Psoas muscle (tissue), 8 donors: ENCODE measurements at places on chromosomes 11 and 22. TPM values are rescaled to one million over a fixed set of nuclear protein-coding genes. Genes with fewer than 3 reads are reported as not detected.
A peak's percentile ranks its signal among the peaks of the same experiment; 100 is the strongest.

- no peak for DNase-seq
These were observed 879.0 kb upstream of the CCDC90B start for GRCh38 chr11:84165139-84165538.

DNA sequence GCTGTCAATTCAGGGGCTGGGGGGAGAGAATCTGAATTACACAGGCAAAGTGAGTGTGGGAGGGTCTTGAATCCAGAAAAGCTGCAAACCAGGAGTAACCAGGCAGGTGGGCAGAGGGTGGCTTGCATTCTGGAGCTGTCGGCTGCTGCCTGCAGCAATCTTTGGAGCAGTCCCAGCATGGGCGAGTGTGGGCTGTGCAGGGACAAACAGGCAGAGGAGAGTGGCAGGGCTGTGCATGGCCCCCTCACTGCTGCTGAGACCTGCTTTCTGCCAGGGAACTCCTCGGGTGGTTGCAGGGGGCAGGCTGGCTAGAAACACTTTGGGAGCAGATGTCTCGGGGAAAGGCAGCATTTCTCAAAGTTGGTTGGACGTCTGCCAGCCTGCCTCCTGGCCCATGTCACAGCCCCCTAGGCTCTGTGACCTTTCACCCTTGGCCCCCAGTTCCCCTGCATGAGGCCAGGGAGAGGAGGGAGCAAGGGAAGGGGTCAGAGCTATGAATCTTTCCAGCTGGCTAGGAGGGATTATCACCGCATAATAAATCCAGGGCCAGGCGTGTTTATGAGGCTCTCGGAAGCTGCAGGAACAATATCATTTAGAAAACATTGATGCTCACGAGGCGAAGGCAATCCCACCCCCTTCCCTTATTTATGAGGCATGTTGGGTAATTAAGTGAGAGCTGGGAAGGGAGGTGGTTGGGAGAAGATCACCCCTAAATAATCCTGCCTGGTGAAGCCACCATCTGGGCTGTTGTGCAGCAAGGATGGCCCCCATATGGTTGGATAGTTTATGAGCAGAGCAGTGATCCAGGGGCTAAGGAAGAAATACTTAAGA lies 212.3 kb upstream of the NCAM1 start:
- DNase-seq = no peak

DNA sequence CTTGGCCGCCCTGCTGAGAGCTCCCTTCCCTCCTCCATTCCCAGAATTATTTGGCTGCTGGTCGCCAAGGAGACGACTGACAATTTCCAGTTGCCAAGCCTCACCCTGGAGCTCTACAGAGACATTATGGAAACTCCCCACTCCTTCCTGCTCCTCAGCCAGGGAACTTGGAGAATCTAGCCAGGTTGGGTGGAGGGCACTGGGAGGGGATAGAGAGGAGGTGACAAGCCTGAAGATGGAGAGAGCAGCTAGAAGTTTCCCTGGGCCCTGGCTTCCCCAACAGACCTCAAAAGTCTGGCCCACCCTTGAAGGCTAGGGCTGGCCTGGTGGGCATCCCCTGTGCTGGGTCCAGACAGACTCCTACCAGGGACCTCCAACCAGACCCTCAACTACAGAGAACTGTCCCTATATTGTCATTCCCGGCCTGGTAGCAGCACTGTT lies 6.7 kb upstream of the VSIG10L2 start:
- DNase-seq = no peak

DNA sequence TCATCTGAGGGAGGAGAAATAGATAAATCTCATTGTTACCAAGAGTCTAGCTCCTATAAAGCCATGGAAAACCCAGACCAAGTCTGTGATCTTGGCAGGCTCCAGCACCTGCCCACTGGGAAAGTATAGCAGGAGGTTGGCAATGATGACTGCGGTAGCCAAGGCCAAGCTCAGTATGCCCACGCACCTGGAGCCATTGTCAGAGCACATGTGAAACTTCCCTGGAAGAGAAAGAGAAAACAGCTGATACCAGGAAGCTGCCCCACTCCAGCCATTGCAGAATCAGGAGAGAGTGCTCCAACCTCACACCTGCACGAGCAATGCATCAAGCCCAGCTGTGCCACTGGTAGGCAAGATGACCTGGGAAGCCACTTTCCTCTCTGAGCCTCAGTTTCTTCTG lies 62.2 kb upstream of the HEPHL1 start:
- DNase-seq = no peak

- no peak for DNase-seq
These were observed 71.8 kb downstream of the TSPAN18 start for GRCh38 chr11:44798607-44798972.

- DNase-seq = peak; percentile 57
These were observed 11.1 kb downstream of the NAV2 start for GRCh38 chr11:19723572-19724342.

DNA sequence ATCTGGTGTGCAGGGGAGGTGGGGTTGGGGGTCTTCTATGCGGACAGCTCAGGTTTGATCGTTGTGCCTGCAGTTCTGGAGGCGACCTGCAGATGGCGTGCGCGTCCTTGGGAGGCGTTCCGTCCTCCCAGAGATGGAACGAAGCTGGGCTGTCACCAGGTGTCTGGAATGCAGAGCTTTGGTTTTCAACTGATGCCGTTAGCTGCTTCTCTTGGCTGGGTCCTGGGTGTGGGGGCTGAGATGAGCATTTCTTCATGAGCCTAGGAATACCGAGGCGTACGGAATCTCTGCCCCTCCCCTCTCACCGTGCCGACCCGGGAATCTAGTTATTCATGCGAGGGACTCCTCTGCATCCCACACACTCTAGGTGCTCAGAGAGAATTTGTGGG lies 98.6 kb downstream of the CEP164 start:
- peak; percentile 62 for DNase-seq

- no peak for DNase-seq
These were observed 4.0 kb upstream of the SLC43A3 start for GRCh38 chr11:57430952-57431351.

DNA sequence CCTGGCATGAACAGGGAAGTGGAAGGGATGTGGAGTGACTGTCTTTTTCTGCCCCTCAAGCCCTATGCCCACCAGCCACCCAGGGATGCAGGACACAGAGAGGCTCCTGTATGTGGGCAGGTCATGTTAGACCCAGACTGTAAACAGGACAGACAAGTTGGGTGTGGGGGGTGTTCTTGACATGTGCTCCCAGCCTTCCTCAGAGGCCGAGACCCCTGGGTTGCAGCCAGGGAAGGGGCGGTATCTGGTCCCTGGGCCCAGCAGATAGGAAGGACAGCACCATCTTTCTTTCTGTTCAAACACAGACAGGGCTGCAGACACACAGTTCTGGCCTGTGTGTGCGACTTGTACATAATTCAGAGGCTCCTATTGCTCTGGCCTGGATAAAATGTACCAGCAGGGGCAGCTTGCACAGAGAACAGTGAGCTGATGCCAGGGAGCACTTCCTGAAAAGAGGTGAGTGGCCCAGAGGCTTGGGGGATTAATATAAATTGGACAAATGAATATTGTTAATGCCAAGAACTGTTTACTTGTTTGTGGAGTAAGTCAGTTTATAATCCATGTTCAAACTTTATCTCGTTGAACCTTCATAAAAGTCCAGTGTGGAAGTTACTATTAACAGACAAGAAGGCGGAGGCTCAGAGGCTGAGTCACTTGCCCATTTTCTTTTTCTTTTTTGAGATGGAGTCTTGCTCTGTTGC lies 16.6 kb downstream of the GDPD5 start:
- no peak for DNase-seq

- peak; percentile 87 for DNase-seq
These were observed 71.9 kb upstream of the PPARA start for GRCh38 chr22:46078241-46079092.

DNA sequence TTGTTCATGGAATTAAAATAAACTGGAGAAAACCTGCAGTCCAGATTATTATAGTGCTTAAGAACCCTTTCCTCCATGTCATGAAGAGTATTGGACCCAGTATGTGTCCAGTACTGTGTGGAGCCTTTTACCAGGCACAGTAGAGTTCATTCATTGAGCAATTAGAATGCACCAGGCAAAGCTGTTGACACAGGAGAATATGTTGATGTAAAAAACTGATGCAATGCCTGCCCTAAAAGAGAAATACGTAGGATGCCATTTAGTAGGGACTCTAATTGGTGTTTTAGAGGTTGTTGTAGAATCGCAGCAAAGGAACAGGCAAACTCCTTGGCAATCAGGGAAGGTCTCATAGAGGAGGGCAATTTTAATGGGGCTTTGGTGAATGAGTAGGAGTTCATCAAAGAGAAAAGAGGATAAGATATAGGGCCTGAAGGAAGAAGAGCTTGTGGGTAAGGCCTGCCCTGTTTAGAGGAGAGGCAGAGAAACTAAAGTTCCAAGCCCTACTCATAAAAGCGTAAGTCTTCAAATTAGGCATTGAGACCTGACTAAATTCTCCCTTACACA lies 126.4 kb downstream of the SEZ6L start:
- no peak for DNase-seq

GRCh38 chr11:17154409-17155159 lies 53.2 kb downstream of the PIK3C2A start:
- no peak for DNase-seq

DNA sequence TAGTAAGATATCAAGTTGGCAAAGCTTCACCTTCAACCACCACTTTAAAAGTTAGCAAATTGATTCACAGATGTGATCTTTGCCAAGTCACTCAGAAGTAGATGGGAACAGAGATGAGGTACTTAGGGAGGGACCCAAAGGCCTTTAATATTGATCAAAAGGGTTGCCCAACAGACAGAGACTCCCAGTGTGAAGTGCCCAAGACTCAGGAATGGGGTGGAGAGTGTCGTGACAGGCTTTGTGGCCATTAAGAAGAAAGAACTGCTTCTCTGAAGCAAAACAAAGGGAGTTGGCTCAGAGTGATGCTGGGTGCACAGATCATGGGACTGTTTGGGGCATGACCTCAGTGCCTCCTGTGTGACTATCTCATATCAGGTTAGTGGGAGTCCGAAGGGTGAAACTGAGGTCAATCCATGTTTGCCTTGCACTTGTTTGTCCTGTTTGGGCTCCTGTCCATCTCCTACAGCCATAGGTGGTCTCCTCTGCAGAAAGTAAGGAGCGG lies 132.3 kb downstream of the APIP start:
- DNase-seq = no peak

GRCh38 chr11:92125321-92125720 lies 99.3 kb upstream of the FAT3 start:
- no peak for DNase-seq

DNA sequence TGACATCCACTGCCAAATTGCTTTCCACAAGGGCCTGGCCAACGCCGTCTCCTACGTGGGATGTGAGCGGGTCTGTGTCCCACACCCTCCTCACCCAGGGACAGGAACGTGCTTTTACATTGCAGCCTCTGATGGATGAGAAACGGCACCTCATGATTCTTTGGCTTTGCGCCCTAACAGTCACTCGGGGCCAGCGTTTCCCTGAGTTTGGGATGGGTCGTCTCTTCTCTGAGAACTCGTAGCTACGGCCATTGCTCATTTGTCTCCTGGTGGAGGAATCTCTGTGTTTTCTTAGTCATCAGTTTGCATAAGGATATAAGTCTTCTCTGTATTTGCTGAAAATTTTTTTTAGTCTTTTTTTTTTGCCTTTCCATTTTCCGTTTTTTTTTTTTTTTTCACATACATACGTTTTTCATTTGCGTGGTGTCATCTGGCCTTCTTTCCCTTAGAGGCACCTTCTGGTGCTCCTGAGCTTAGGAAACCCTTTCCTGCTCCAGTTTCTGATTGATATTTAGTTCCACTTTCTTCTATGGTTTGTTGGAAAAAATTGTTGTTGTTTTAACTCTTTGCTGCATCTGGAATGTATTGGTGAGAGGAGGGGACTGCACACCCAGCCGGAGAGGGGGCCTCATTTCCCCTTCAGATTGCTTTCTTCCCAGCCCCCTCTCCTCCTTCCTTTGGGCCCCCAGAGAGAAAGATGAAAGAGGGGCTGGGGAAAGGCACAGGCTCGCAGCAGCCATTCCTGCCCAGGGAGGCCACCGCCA lies 12.0 kb downstream of the TNNT3 start:
- peak; percentile 70 for DNase-seq

- no peak for DNase-seq
These were observed 1190.9 kb downstream of the LRRC4C start for GRCh38 chr11:40268551-40268950.

GRCh38 chr11:17810746-17811145 lies 76.2 kb downstream of the KCNC1 start:
- DNase-seq = no peak

GRCh38 chr22:36386351-36386899 lies 1.3 kb downstream of the MYH9 start:
- DNase-seq = peak; percentile 60

- DNase-seq = no peak
These were observed 52.6 kb upstream of the EMID1 start for GRCh38 chr22:29152954-29153719.

- DNase-seq = no peak
These were observed 43.0 kb downstream of the P4HA3 start for GRCh38 chr11:74268456-74268855.

GRCh38 chr11:117794135-117794534 lies 2.9 kb downstream of the DSCAML1 start:
- no peak for DNase-seq

DNA sequence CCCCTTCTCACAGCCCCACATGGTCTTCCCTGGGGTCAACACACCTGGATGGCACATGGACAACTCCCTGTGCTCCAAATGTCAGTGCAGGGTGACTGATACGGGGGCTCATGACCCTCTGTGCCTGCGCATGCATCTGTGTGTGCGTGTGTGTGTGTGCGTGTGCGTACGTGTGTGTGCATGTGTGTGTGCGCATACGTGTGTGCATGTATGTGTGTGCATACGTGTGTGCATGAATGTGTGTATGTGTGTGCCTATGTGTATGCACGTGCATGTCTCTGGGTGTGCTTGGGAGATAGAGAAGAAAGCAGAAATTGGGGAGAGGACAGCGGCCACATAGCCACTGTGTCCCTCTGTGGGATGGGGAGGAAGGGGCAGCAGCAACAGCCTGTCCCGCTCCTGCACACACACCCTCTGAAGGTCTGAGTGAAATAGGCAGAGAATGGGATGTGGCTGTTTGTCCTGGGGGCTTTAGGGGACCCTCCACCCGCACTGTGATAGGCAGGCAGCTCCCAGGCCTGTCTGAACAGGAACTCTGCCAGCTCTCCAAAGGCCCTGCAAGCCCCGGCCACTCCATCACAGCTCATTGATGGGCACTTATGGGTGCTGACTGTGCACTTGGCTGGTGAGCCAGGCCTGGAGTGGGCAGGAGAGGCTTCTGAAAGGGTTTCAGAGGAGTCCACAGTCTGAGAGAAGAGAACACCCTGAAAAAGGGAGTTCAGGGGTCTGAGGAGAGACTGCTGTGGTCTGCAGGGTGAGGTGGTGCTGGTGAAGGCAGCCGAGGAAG lies 28.7 kb upstream of the PICK1 start:
- DNase-seq = no peak

GRCh38 chr11:1727096-1727690 lies 23.2 kb downstream of the IFITM10 start:
- DNase-seq = no peak

Gene SERHL2
- total RNA-seq = 1.1 TPM

Gene FIBIN
- 8.9 TPM for total RNA-seq

Gene CCDC188
- not detected for total RNA-seq

Gene TSPAN18
- 8.0 TPM for total RNA-seq

Gene OR52B6
- total RNA-seq = not detected

Gene NAP1L4
- 149 TPM for total RNA-seq

Gene P2RX6
- total RNA-seq = 23.7 TPM

Gene OR51G2
- not detected for total RNA-seq

Gene C22orf15
- total RNA-seq = not detected

Gene ADM2
- not detected for total RNA-seq

Gene SMC1B
- not detected for total RNA-seq
